ENCODE measurements at places on chromosomes 4 and X. TPM values are rescaled to one million over a fixed set of nuclear protein-coding genes. Genes with fewer than 3 reads are reported as not detected.

DNA sequence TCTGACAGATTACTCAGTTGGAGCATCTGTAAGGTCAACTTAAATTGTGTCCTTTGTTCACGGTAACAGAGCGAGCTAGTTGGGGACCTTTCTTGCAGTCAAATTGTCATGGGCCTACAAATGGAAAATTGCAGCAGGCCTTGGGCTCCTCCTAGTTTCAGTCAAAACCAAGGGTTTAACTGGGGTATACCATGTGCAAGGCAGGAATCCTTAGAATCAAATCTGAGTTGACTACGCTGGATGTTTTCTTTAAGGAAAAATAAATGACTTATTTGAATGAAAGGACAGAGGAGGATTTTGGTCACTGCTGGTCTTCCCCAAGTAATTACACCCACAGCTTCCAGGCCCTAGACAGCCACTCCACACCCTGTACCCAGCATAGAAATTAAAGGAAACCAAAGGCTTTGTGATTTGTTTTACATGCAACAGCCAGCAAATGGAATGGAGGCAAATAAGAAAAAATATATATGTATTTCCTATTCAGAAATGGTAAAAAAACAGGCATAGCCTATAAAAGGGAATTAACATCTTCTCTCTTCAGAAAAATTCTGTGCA, 307.1 kb downstream of the LDB2 start:
- no peak for ATAC-seq

Gene GLRA3
- total RNA-seq: not detected

Gene UGT8
- total RNA-seq: 1.1 TPM

GRCh38 chrX:120560405-120560841, 339 bp downstream of the CUL4B start:
- ATAC-seq: peak; percentile 6

Gene PNMA6F
- total RNA-seq: not detected

- no peak for ATAC-seq
Measured at GRCh38 chr4:104248726-104249125, 246.0 kb downstream of the CXXC4 start.
